ENCODE measurements at places on chromosomes 5 and 9. TPM values are rescaled to one million over a fixed set of nuclear protein-coding genes. Genes with fewer than 3 reads are reported as not detected.

The ITK gene
- total RNA-seq: 0.47 TPM

The IL9 gene
- total RNA-seq: not detected

The SPINK7 gene
- total RNA-seq: not detected

The NME5 gene
- 0.09 TPM for total RNA-seq

The IL13 gene
- not detected for total RNA-seq

The HSD17B4 gene
- 699 TPM for total RNA-seq

The SLC46A2 gene
- total RNA-seq: 0.17 TPM

The CHSY3 gene
- total RNA-seq: 2.3 TPM
